ENCODE measurements at places on chromosomes 7 and 10.

GRCh38 chr7:26477381-26477990 lies 185.8 kb downstream of the SNX10 start:
- DNase-seq, result no peak

- DNase-seq, result no peak
These were observed 142.1 kb downstream of the JCAD start for GRCh38 chr10:29917311-29917710.

DNA sequence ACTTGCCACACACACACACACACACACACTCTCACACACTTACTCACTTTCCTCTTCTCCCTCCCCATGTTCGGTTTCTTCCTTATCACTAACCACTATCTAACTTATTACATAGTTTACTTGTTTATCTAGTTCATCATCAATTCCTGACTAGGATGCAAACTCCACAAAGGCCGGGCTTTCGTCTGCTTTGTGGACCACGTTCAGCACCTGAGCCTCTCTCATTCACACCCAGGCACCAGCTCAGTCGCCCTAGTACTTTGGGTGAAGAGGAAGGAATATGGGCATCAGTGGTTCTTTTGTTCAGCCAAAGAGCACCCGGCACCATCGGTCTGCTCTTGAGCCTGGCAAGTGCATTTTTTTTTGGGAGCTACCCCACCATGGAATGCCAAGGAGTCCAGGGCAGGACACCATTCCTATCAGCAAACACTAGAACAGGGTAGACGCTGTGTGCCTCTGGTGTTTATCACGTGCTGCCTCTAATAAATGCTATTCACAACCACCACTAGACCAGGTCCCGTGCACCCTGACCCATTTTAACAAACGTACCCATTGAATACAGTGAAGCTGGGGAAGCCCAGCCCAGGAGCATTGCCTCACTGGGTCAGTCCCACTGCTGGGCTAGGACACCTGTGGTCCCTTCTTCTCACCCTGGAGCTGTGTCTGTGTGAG lies 2.2 kb downstream of the C10orf67 start:
- no peak for DNase-seq

DNA sequence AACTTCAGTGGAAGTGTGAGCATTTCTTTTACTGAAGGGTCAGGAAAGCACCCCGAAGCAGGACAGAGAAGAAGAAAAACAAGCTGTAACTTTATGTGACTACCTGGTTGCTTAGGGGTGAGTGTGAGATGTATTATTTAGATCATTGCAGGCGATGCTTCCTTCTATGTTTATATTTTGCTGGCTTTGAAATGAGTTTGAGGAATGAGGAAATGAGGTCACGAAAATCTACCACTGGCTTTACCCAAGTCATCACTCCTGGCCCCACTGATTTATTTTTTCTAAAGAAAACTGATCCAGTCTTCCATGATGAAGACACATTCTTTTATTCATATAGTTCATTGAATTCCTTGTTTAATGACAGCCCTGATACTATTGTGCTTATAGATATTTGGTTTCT lies 716.6 kb upstream of the FZD8 start:
- DNase-seq, result no peak

- DNase-seq, result no peak
These were observed 102.2 kb upstream of the NANOS1 start for GRCh38 chr10:118927321-118927720.

- DNase-seq, result no peak
These were observed 8.3 kb downstream of the HECTD2 start for GRCh38 chr10:91418416-91418815.

DNA sequence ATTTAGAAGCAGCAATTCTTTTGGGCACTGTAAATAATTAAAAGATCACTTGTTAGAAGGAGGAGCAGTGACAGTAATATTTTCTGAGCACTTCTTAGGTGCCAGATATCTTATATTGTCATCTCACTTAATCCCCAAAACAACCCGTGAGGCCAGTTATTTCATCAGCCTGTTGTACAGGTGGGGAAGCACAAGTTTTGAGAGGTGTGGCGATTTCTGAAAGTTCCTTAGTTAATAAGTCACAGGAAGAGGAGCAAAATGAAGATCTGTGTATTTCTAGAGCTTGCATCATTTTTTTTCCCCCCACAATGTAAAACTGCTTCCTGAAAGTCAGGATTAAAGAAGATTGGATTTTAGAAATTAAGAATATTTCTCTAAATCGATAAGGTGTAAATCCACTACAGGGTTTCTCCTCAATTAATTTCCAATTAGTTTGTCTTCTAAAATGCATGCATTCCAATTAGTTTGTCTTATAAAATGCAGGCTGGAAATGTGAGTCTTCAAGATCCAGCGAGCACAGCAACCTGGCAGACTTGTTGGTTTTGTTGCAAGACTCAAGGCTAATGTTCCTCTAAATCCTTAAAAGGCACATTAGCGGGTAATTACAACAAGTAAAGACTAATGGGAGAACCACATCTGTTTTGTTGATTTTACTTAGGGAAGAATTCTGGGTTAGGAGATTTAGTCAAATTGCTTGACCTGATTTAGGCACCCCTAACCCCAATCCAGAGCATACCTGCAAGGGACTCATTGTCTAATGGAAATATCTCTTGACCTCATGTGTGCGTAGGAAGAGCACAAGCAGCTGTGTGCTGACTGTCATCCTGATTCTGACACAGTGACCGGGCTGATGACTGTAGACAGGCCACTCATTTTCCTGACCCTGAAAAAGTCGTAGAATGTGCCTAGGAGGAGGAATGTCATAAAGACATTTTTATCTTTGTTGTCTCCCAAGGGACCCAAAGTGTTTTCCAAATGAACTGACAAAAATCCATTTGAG lies 272.0 kb downstream of the BAMBI start:
- no peak for DNase-seq

GRCh38 chr10:124704428-124705380 lies 39.5 kb downstream of the FAM53B start:
- no peak for DNase-seq

- no peak for DNase-seq
These were observed 136.8 kb downstream of the PAXIP1 start for GRCh38 chr7:154865984-154866685.

DNA sequence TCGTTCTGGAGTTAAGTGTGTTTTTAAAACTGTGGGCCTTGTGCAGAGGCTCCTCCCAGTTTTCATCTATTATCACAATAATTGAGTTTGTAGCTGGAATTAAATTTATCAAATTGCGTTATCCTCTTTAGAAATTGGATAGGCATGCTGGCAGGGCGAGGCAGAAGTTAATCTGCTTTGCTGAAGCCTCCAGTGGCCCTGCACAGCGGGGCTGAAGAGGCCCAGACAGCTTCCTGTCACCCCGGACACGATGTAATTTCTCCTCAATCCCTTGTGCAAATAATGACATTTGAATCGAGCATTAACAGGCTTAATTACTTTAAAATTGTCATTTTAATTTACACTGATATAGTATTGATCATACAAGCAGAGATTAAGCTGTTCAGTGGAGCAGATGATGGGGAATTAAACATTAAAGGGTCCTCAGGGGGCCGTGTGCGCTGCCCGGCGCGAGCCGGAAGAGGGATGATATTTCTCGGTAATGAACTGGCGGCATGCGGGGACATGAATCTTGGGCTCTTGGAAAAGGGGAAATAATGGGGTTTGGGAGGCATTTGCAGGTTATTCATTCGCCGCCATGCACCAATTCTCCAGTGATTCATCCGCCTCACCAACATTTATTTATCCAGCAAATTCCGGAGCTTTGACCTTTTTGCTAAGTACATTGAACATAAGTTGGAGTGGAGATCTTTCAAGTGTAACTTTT lies 118.5 kb downstream of the NKX6-2 start:
- peak; percentile 28 for DNase-seq

DNA sequence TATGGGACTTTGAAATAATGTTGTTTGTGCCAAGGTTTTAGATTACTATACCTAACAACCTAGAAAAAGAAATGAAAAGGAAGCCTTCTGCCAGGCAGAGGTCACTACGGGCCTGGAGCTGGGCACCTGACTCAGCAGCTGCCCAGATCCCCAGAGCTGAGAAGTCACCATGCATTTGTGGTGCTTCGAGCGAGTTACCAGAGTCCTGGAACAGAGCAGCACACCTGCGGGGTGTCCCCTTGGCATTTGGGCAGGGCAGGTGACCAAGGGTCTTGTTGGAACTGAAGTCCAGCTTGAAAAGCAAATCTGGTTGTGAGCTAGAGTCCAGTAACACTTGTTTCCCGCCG lies 25.5 kb downstream of the EGFR start:
- no peak for DNase-seq

- DNase-seq, result no peak
These were observed 249.2 kb downstream of the PARD3 start for GRCh38 chr10:34565934-34566333.

GRCh38 chr7:93551063-93551895 lies 23.2 kb downstream of the CALCR start:
- peak; percentile 23 for DNase-seq

GRCh38 chr7:32164341-32164996 lies 94.3 kb upstream of the PDE1C start:
- DNase-seq, result no peak

DNA sequence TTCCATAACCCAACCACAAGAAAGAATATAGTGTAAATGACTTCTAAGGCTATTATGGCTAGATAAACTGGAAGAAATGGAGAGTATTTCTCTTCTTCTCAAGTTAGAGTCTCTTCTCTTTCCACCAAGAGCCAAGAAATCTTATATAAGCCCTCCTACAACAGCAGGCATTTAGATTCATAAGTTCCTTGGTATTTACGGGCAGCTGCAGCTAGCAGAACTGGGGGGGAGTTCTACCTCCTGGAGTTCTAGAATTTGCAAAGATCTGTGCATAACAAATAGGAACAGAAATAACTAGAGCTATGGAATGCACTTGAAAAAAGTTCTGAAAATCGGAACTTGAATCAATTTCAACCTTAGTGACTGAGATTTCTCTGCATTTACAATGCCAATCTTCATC lies 715.2 kb upstream of the GRM3 start:
- no peak for DNase-seq

DNA sequence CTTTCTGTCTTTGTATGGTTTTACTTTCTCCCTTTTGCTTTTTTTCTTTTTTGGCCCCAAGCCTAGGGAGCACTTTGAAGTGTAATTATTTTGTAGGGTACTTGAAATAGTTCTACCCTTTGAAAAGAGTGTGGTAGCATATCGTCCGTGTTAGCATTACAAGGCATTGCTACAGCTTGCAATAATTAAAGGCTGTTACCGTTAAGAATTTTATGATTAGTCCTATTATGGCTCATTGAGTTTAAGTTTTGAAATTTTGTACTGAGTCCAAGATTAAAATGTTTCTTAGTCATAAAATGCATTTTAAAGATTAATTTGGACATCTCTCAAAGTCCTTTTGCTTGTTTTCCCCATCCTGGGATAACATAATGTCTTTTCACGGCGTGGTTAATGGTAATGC lies 490.0 kb upstream of the LRRN3 start:
- no peak for DNase-seq

DNA sequence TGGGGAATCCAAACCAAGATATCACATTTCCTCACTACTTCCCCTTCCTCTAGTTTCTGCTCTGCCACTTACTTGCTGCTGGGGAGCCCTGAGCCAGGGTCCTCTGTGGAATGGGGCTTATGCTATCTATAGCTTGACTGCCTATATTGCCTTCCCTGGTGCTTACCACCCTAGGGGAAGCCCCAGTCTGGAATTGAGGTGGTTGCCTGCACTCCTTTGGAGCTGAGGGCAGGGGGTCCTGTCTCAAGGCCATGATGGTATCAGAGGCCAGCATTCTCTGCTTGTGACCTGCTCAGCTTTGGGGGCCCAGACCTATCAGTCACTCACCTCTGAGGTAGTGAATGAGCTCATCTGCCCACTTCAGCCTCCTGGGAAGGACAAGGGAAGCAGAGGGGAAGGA lies 29.3 kb upstream of the INMT start:
- no peak for DNase-seq

DNA sequence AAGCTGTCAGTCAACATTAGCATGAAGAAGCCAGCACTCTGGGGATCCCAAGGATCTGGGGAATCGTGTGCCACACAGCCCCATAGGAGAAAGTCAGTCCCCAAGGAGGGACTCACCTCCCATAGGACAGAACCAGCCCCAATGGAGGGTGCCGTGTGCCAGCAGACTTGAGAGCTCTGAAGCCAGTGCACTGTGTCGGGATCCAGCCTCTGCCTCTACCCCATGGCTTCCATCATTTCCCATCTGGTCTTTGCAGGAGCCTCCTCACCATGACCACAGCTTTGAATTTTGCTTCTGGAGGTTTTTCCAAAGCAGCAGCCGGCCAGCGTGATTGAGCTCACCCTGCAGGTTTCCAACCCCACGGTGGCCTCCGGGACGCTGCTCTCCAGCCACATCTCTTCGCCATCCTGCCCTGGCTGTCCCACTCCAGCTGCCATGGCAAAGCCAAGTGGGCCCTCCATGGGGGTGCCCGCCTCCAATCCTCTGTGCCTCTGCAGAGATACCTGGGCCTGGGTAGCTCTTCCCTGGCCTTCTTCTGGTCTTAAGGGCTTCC lies 171.8 kb upstream of the SHH start:
- no peak for DNase-seq

DNA sequence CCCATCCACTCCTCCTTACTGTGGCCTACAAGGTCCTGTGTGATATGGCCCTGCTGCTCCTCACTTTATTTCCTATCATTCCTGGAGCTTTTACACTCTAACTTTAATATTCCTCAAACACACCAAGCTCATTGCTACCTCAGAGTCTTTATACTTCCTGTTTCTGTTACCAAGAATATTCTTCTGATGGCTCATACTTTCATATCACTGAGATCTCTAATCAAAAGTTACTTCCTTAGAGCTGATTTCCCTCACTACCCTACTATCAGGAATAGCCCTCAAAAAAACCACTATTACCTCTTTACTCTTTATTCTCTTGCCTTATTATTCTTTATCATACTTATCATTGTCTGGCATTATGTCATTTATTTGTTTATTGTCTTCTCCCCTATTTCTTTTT lies 5.8 kb upstream of the PPP3CB start:
- DNase-seq, result no peak

DNA sequence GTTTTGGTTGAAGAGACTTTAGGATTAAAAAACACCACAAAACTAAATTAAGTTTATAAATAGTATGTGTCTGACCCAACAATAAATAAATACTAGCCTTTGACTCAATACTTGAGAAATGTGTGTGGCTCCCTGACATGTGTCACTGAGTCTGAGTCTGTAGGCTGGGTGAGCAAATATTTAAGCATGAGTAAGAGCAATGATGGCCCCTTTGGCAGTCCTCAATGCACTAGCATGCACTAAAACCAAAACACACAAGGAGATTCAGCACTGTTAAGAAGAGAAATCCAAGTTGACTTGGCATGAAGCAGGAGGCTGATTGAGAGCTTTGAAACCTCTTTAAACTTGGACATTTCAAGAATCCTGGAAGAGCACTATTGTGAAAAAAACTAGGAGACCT lies 37.1 kb downstream of the CCDC71L start:
- peak; percentile 70 for DNase-seq

DNA sequence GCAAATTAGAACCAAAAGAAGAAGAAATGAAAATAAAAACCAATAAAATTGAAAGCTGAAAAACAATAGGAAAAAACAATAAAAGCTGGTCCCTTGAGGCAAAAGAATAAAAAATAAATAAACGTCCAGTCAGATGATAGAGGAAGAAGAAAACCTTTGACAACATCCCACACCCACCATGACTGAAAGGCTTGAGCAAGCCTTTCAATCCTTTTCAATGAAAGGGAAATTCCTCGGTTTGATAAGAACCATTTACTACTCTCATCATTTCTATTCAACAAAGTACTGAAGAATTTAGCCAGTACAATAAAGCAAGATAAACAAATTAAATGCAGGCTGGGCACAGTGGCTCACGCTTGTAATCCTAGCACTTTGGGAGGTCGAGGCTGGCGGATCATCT lies 3.8 kb downstream of the SLC25A40 start:
- no peak for DNase-seq

GRCh38 chr7:99860281-99861127 lies 16.3 kb downstream of the OR2AE1 start:
- DNase-seq, result no peak

GRCh38 chr7:152660021-152660420 lies 15.9 kb downstream of the XRCC2 start:
- DNase-seq, result no peak
